Stimulated activated CD8-positive, alpha-beta memory T cell treated with anti-CD3 and anti-CD28 coated beads, Interleukin-7, amount 100 ng/mL, for 48 hours (primary cell): ENCODE measurements at places on chromosomes 2 and 18.
A peak's percentile ranks its signal among the peaks of the same experiment; 100 is the strongest.

DNA sequence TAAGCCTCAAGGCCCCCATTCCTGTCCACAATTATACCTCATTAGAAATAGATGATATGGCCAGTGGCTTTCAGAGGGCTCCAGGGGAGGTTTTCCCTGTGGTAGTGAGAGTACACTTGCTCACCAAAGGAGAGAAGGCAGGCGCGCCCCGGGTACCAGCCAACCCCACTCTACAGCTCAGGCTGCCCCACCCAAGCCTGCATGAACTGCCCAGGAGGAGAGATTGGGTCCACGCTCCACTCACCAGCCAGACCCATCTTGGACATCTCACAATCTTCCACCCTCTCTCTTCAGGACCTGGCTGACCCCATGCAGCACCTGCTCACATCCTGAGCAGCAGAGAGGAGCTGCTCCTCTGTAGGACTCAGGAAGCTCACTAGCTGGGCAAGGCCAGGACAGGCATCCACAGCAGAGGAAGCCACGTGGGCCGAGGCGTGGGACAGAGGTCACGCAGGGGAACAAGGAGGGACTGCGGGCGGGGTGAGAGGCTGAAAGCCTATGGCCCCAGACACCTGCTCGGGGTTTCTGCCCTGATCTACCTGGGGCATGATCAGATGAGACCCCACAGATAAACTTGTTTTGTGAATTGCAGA lies 53.9 kb upstream of the GLI2 start:
- no peak for DNase-seq

DNA sequence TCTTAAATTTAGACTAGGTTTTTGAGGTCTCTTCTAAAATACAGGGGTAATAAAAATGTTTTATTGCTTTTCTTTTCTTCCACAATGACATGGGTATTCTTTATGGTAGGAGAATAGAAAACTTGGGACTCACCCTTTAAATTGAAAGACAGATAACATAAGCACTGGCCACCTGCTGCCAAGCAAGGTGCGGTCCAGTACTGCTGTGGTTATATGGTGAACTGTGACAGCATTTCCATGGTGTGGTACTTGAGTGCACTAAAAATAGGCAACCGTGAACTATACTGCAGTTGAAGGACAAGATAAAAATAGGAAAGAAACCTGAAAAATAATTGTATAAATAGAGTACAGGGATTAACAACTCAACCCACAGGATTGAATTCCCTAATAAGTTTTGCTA lies 54.4 kb upstream of the GRB14 start:
- no peak for DNase-seq

DNA sequence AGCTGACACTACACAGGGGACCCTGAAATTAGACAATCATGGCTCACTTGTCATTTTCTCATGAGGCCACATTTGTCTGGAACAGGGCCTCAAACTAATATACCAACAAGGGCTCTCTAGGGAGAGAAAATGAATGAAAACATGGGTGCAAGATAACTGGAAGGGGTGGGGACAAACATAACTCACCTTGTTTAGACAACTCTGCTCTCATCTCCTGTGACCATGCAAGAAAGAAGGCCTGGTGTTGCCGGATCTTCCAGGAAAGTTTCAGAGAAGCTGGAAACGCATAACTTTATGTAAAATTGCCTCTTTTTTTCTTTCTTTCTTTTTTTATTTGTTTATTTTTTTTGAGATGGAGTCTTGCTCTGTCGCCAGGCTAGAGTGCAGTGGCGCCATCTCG lies 80.4 kb upstream of the SPRED2 start:
- no peak for DNase-seq

DNA sequence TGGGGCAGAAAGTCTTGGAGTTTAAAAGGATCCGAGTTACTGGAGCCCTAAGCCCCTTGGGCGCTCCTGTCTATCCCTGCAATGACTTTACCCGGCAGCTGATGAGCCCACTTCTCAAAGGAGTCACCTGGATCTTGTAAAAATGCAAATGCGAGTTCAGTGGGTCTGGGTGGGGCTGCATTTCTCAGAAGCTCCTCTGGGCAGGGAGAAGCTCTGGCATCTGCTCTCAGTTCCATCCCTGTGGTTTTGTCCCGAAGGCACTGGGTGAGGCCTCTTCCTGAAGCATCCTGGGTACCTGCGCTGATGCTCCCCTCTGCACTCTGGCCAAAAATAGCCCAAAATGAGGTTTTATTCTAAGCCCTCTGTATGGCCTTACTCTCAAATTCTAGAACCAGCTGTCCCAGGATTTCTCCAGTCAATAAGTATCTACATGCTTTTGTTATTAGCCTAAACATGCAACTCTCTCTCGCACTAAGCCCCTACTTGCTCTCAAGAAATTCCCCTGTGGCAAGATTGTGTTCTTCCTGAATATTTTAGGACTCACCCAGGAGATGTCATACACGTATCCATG lies 167.8 kb upstream of the APCDD1 start:
- no peak for DNase-seq

- DNase-seq = no peak
Measured at GRCh38 chr18:50917021-50917420, 38.1 kb downstream of the ME2 start.

GRCh38 chr18:62757399-62758010 lies 42.2 kb downstream of the PHLPP1 start:
- DNase-seq = no peak

- no peak for DNase-seq
Measured at GRCh38 chr2:25524507-25524906, 148.9 kb downstream of the DTNB start.

DNA sequence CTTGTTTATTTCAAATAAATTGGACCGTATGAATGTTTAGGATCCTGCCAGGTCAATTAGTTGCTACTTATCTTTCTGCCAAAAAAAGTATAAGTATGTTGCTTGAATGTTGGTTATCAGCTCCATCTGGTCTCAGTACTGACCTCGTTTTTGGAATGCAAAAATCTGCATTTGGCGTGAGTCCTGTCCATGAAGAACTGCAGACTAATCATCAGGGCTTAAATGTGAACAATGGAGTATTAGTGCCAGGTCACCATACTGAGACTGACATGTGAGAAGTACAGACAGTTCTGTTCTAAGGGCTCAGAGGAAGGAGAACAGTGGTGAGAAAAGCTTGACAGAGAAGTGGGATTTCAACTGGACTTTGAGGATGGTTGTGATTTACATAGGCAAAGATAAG lies 393.1 kb upstream of the SLC14A2 start:
- no peak for DNase-seq

GRCh38 chr2:220198896-220199295 lies 571.5 kb downstream of the SLC4A3 start:
- no peak for DNase-seq

DNA sequence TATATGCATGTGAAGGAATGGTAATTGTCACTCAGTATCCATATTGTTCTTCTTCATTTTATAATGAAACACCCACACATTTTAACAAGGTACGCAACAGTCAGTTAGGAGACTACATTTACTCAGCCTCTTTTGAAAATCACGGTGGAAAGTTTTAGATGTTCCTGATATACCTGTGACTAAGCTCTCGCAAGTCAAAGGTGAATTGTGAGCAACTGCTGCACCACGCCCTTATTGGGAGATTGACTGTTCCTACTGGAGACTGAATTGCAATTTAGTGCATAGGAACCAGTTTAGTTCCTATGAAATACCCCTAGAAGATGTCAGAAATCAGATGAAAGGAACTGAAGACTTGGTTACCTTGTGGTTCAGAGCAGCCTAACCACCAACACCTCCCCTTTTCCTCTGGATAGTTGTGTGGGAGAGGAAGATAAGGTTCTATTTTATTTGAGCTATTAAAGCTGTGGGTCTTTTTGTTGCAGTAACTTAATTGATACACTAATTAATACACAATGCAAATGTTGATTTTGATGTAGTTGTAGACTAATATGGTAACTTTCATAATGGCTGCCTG lies 1280.5 kb upstream of the CDH2 start:
- no peak for DNase-seq

- DNase-seq = no peak
Measured at GRCh38 chr2:241895712-241896641, 26.4 kb downstream of the RTP5 start.

DNA sequence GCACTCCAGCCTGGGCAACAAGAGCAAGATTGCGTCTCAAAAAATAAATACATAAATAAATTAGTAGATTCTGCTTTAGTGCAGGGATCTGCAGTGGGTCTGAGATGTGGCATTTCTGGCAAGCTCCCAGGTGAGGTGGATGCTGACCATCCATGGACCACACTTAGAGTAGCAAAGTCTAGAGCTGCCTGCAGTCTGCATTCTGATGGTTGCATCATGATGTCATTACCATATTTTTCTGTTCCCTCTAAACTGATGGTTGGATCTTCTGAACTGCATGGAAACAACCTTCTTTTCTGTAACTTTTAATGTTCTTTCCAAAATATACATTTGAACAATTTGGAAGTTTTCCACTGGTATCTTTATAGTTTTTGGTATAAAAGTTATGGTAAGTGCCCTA lies 42.9 kb downstream of the MYL12B start:
- no peak for DNase-seq

DNA sequence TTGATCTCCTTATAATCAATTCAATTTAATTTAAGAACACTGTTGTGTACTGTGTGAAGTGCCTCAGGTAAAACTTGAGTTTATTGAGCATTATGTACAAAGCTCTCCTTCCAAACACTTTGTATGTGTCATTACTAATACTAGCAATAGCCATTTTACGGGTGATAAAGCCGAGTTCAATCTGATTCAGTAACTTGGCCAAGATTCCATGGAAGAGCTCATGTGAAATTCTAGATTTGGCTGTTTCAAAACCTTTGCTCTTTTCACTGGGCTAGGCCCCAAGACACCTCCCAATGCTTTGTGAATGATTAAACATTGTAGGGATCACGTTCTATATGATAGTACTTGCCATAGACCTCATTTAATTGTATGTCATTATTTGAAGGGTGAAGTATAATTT lies 8.9 kb upstream of the NFE2L2 start:
- DNase-seq = no peak

DNA sequence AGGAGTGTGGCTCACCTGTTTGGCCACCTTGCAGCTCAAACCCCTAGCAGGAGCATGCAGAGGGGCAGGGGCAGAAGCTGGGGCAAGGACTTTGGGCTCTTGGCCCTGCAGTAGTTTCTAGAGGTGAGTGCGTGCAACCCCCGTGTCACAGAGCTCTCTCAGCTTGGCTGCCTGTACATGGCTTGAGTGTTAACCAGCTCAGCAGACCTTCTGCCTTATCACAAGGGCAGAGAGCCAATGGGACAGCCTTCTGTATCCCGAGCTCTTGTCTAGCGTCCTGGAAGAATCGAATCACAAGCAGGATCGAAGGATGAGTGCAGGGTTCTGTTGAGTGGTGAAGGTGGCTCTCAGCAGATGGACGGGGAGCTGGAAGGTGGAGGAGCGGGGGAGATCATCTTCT lies 120.3 kb upstream of the TMEM18 start:
- no peak for DNase-seq

- DNase-seq = no peak
Measured at GRCh38 chr18:6764382-6764781, 34.9 kb downstream of the ARHGAP28 start.

GRCh38 chr2:218218268-218219185 lies 1.5 kb downstream of the ARPC2 start:
- no peak for DNase-seq

GRCh38 chr2:229728370-229728769 lies 14.0 kb upstream of the DNER start:
- DNase-seq = no peak

- DNase-seq = no peak
Measured at GRCh38 chr18:35592298-35592697, 10.8 kb downstream of the GALNT1 start.

DNA sequence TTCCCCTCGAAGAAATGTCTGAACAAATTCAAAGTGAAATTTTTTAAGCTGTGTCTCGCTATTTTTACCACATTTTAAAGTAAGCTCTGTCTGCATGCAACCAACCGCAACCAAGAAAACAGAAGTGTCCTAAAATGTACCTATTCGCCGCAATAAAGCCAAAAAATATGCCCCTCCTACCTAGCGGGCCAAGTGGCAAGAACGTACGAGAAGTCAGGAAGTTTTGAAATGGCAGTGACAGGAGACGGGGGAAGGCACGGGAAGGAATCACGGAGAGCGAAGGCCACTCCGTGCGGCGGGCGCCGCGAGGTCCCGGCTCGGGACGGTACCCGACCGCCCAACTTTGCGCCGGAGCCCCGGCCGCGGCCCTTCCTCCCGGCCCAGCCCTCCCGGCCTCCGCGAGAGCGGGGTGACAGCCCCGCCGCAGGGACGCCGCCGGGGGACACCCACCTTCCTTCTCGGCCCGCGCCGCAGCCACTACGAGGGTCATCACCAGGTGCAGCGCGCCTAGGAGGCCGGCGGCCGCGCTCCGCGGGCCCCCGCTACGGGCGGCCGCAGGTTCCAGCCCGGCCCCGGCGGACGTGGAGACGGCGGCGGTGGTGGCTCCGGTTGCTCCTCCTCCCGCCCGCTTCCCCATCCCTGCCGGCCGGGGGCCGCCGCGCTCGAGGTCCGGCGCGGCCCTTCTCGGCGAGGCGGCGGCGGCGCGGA lies 568 bp downstream of the TMEM131 start:
- DNase-seq = peak; percentile 22

GRCh38 chr2:42877511-42877910 lies 85.1 kb upstream of the HAAO start:
- DNase-seq = no peak

GRCh38 chr2:38734299-38735058 lies 16.7 kb downstream of the SRSF7 start:
- no peak for DNase-seq

DNA sequence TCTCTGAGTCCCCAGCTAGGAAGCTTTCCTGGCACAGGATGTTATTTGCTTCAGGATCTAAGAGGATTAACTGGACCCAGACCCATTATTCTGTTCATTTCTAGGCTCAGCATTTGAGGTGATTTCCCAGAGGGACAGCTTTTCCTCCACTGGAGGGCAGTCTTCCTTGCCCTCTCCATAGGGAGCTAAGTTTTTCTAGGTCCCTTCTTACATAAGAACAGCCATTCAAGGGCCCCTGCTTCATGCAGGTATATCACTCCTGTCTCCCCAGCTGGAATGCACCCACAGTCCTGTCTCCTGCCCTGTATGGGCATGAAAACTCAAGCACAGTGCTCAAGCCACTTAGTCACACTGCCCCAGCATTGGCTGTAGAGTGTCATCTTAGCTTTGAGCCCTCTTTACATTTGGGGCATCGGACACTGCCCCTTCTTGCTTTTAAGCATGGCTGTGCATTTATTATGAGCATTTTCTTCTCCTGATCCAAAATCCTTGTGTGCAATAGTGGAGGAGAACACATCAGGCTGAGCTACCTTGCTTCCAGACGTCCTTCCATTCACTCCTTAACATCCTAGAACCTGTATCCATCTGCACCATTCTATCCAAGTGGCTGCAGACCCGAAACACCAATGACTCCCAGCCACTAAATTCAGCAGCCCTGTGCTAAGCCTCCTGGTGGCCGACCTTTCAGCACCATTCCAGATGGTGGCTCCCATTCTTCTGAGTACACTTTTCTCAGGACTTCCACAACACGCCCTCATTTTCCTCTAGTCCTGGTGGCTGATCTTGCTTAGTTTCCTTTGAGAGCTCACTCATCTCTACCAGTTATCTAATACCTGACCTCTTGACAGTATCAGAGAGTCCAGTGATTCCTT lies 80.0 kb downstream of the COPS8 start:
- DNase-seq = no peak
